ENCODE measurements at places on chromosomes 6 and 20. TPM values are rescaled to one million over a fixed set of nuclear protein-coding genes. Genes with fewer than 3 reads are reported as not detected.
A peak's percentile ranks its signal among the peaks of the same experiment; 100 is the strongest.

DNA sequence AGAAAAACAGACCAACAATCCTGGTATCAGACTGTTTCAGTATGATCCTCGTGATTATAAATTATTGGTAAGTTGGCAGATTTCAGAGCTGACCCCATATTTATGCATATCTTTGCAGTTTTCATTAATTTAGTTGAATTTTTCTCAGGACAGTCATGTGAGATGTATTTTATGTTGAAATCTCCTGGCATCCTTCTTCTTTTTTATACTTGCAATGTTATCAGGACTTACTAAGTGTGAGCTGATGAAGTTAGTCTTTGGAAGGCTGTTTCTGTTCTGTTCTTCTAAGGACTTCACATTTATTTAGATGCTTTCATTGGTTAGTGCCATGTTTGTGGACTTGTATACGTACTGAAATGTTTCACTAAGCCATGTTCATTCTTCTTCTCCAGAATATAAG lies 17.2 kb downstream of the SMPDL3A start:
- DNase-seq: no peak

DNA sequence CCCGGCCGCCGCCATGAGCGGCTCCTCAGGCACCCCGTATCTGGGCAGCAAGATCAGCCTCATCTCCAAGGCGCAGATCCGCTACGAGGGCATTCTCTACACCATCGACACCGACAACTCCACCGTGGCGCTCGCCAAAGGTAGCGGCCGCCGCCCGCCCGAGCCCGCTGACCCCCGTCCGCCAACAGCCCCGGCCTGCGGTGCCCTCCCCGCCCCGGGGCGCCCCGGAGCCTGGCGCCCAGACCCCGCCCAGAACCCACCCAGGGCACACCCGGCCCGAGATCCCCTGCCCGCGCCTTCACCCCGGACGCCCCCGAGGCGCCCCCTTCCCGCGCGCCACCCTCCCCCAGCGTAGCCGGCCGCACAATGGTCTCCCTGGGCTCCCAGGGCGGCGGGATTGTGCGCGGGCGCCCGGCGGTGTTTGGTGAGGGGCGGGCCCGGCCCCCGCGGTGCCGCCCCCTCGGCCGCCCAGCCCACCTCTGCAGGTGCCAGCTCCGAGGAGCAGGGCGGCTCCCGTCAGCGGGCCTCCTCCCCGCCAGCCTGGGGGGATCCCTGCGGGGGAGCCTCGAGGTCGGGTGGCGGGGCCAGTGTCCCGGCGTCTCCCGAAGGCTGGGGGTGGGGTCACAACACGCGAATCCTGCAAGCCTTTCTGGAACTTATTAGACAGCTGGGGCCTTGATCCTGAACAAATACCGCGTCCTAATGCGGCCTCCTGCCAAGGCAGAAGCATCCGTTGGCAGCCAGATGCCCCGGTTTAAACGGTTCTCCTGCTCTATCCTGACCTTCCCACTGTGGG lies 577 bp downstream of the LSM14B start:
- DNase-seq: peak; percentile 64

GRCh38 chr6:150006961-150007464 lies 18.3 kb downstream of the RAET1L start:
- no peak for DNase-seq

GRCh38 chr20:37384683-37385174 lies 38.8 kb downstream of the SRC start:
- DNase-seq: peak; percentile 29

DNA sequence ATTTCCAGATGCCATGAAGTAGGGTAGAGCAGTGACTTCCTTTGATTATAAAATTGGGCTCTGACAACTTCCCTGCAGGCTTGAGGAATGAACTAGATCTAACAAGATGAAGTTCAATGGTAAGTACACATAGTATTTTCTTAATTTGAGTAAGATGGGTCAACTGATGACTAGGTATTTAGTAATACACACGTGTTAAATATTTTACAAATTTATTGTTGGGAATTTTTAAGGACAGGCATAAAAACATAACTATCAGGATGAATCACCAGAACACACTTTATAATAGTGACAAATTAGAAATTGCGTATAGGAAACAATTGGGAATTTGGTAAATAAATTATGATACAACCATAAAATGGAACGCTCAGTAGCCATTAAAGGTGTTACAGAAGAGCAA lies 762.4 kb upstream of the SLC35B3 start:
- DNase-seq: no peak

DNA sequence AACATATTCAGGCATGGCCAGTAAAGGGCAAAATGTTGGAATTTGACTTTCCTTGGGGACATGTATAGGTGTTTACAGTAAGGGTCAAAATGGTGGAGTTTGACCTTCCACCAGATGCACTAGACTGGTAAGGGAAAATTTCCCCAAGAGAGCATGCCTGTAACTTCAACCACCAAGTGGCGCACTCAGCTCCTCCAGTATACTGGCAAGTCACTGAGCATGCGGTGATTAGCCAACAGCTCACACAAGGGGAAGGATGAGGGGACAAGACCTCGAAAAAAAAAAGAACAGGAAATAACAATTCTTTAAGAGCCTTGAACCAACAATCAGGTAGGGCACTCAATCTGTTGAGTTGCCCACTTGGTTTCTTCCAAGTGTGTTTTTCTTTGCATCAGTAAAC lies 140.9 kb downstream of the EYS start:
- DNase-seq: no peak

- no peak for DNase-seq
These were observed 71.9 kb downstream of the NCOA3 start for GRCh38 chr20:47573559-47573958.

DNA sequence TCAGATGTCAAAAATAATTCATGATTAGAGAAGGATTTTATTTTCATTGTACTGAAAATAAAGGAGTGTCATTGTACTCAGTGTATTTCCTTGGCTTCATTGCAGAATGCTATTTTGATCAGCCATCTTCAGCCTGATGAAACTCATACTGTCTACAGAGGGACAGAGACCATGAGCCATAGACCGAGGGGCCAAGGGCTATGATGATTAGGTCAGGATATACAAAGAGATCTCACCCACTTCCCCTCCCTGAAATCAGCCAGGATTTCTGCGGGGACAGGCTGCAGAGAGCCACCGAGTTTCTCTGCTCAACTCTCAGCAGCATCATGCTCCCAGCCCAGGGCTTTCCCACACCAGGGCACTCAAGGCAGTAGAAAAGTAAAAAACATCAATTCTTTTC lies 47.0 kb downstream of the ALDH8A1 start:
- DNase-seq: no peak

DNA sequence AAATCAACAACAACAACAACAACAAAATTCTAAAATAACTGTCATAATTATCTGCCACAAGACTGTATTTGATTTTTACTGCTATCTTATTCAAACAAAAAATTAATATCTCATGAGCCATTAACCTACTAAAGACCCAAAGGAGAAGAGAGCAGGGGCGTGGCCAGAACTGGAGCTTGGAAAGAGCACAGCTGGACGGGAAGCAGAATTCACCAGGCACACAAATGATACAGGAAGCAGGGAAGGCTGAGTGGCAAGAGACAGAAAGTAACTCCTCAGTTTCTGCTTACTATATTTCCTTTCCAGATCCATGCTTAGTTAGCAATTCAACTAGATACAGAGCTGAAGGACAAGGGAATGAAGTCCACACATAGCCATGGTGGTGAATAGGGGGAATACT lies 54.4 kb downstream of the FKBP5 start:
- no peak for DNase-seq

DNA sequence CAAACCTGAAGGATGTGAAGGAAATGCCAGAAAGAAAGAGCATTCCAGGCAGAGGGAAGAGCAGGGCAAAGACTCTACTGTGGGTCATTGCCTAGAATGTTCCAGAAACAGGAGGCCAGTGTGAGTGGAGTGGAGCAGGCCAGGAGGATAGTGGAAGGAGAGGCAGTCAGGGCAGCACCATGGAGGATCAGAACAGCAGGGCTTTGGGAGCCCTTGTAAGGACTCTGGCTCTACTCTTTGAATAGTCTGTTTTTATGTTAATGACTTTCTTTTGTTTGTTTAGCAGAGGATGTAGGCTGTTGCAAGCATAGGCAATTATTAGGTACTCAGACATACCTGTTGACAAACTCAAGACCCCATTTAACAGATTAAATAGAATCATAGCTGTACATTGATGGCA lies 23.6 kb upstream of the FBXL4 start:
- no peak for DNase-seq

DNA sequence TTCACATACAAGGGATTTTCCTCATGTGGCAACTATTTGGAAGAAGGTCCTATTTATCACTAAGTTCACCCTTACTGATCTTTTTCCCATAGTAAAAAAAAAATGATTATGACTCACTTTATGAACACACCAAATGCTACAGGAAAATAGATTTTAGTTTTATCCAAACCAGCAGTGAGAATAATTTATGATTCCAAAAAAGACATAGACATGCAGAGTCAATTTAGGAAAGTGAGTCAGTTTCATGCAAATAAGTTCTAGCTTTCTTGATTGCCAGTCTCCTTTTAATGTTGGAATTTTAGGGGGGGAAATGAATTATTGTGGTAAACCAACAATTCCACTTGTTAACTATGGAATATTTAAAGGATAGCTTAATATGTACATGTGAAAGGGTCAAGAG lies 64.0 kb upstream of the RNF146 start:
- no peak for DNase-seq

- peak; percentile 68 for DNase-seq
These were observed 1.1 kb downstream of the NDRG3 start for GRCh38 chr20:36744764-36745191.

- DNase-seq: peak; percentile 69
These were observed 279.7 kb downstream of the UST start for GRCh38 chr6:149026530-149026942.

- DNase-seq: no peak
These were observed 4.0 kb downstream of the ABT1 start for GRCh38 chr6:26600759-26601158.

Gene GGTLC1
- total RNA-seq: not detected

Gene KIF6
- 2.6 TPM for total RNA-seq

Gene RNGTT
- 25.3 TPM for total RNA-seq

Gene RPRD1B
- total RNA-seq: 22.3 TPM

Gene DEF6
- total RNA-seq: 0.72 TPM

Gene CDH26
- not detected for total RNA-seq

Gene ULBP3
- 13.6 TPM for total RNA-seq

Gene SLC17A3
- total RNA-seq: not detected

Gene RIMS4
- total RNA-seq: not detected
